CD4-positive, alpha-beta memory T cell (primary cell): ENCODE measurements at places on chromosomes 12 and 14. TPM values are rescaled to one million over a fixed set of nuclear protein-coding genes. Genes with fewer than 3 reads are reported as not detected.

DNA sequence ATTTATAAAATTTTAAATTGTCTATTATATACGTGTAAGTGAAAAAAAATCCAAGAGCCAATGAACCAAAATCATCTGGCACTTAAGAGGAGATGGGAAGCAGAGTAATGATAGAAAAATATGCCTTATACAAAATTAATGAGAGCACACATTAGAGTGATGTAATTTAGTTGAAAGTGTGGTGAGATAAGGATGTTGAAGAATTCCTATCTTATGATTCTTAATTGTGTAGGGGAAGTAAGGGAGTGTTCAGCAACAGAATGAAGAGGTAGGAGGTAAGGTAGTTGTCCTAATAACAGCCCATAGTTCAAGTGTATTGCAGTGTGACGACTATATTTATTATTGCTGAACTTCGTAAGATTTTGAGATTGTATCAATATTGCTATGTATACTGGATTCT lies 843.4 kb upstream of the FLRT2 start:
- DNase-seq = no peak

DNA sequence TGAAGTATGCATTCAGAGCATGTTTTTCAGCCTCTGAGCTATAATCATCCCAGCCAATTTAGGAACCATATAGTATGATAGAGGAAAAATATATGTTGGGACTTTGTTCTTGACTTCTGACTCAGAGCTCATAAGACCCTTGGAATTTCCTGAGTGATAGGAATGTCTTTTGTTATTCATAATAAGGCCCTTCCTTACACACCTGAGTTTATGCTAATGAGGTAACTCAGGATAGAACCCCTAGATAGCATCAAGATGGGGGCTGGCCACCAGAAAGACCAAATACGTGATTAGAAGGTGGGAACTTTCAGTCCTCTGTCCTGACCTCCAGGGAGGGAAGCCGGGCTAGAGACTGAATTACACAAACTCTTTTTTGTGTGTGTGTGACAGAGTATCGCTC lies 32.4 kb upstream of the PLEK2 start:
- DNase-seq = no peak

- DNase-seq = no peak
Observed at GRCh38 chr14:49036984-49037516, 549.1 kb downstream of the RPS29 start.

DNA sequence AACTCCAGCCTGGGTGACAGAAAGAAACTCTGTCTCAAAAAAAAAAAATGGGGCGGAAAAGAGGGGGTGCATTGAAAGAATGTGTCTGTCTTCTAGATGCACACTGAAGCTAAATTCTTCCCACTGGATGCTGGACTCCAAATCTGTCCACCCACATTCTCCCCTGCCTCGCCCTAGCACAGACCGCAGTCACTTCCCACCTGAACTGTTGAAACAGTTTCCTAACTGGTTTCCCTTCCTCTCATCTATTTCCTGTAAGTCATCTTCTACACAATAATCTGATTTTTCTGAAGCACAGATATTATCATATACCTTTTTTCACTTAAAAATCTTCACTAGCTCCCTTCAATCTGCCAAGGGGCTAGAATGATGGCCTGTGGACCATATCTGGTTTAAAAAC lies 1.5 kb upstream of the HCAR1 start:
- DNase-seq = no peak

DNA sequence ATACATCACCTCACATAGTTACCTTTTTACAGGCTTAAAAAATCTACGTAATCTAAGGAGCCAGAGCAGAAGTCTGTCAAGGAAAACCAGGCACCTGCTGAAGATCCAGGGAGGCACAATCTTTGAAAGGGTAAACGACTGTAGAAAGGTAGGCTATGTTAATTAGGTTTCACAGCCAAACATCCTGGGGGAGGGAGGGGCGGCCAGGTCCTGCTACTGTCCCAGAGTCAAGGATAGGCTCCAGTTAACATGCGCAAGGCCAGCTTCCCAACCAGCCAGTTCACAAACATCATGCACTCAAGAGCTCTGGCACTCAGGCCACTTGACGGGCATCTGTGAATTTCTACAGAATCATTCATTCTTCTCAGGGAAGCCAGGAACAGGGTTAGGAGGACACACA lies 22.9 kb downstream of the NIN start:
- no peak for DNase-seq

GRCh38 chr12:12498210-12498609 lies 64.5 kb downstream of the DUSP16 start:
- no peak for DNase-seq

GRCh38 chr14:29607169-29607568 lies 320.5 kb downstream of the PRKD1 start:
- no peak for DNase-seq

DNA sequence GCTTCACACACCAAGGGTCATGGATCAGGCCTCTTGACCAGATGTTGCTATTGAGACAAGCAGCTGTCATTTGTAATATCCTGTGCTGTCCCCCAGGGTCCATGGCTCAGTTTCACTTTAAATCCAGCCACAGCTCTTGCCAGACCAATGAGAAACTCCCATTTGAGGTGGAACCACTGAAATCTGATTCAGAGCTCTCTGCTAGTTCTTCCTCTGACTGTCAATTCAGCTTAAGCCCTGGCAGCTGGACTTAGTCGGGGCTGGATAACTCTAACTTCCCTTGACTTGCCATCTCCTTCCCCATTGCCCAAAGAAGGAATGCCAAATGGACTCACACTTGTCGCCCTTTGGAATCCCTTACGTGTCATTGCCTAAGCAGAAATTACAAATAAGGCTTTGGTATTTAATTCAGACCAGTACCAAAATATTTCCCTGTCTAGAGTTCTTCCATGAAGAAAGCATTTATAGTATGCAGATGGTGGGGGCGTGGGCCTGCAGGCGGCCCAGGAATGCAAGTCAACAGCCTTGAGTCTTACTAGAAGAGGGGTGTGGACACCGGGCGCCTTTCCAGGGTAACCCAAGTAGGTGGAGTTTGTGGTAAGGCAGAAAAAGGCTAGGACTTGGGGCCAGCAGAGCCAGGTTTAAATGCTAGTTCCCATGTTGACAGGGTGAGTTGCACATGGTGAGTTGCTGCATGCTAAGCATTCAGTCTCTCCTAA lies 96.9 kb upstream of the TMPO start:
- DNase-seq = no peak

GRCh38 chr12:91317306-91317705 lies 134.7 kb upstream of the DCN start:
- no peak for DNase-seq

DNA sequence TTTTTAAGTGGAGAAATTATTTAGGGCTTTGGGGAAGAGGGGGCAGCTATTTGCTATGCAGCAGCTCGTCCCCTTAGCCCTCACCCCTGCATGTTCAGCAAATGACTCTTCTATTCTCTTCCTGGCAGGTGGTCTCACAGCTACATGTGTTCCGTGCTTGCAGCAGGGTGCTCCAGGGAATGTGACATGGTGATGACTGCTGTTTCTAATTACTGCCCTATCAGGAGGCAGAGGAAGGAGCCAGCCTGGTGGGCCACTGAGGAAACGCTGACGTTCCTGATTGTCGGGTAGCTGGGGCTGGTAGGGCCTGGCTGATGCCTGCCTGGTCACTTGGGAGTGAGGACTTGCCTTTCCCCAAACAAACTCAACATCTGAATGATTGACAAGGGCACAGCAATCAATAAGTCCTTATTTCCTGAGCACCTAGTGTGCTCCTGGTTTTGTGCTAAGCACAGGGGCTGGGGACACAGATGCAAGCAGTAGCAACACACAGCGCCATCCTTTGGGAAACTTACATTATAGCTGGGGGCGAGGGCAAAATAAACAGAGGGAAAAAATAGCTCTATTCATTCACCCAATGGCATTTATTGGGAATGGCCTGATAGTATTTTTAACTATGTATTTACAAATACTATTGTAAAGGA lies 377.8 kb downstream of the FUT8 start:
- no peak for DNase-seq

- no peak for DNase-seq
Observed at GRCh38 chr12:124428136-124428791, 133.4 kb downstream of the RFLNA start.

DNA sequence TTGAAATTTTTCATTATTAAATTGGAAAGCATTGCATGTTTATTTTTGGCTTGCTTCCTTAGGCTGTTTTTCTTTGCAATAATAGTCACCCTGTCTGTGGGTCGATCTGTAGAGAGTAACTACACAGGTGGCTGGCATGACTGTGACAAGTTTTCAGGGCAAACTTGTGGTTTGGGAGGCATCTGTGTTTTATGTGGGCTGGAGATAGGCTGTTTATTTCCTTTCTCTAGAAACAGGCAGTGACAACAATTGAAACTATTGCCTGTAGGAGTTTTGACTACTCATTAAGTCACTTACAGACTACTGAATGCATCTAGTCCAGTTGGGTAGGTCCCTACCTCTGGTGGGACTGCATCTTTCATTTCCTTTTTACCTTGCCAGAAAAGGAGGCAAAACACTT lies 155.6 kb downstream of the DYRK2 start:
- DNase-seq = peak; percentile 52

GRCh38 chr12:9741726-9742125 lies 8.8 kb upstream of the CLECL1 start:
- peak; percentile 94 for DNase-seq

GRCh38 chr12:29581631-29582030 lies 84.1 kb upstream of the OVCH1 start:
- no peak for DNase-seq

DNA sequence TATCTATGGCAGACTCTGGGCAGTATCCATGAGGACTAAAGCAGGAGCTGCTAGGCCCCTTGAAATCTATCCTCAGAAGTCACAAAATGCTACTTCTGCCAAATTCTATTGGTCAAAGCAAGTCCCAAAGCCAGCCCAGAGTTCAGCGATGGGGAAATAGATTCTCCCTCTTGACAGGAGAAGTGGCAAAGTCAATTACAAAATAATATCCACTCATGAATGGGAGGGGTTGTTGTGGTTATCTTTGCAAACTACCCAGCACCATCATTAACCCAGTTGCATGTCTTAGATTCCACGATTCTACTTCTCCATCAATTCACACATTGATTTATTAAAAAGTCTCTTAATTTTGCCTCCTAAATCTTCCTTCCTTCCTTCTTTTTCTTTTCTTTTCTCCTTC lies 30.7 kb upstream of the STXBP6 start:
- DNase-seq = no peak

- DNase-seq = no peak
Observed at GRCh38 chr12:50555471-50555885, 50.7 kb downstream of the DIP2B start.

DNA sequence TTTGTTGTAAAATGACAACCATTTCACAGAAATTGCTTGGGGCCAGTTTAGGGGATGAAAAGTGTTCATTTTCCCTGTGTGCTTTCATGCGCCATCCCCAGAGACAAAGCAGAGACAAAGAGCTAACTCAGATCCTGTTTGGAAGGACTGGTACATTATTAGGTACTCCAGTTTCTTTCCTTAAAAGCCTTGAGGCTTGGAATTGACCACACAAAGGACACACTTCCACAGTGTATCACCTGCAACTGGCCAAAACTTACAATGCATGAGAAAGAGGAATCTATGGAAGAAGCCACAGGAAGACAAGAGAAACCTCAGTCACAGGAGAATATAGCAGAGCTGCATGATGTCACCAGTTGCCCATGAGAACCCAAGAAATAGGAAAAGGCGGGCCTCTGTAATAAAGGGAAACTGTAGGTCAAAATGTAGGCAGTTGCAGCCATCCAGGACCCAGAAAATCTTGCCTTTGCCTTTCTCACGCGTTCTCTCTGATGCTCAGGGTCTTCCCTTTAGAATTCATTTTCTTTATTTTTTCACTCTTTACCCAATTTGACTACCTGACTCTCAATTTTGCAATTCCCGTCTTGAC lies 339.0 kb downstream of the RMST start:
- DNase-seq = no peak

- no peak for DNase-seq
Observed at GRCh38 chr14:91255026-91255695, 10.7 kb upstream of the GPR68 start.

- DNase-seq = no peak
Observed at GRCh38 chr14:33452995-33453394, 497.9 kb downstream of the EGLN3 start.

GRCh38 chr12:43914923-43915468 lies 79.1 kb downstream of the TMEM117 start:
- no peak for DNase-seq

- DNase-seq = no peak
Observed at GRCh38 chr12:12036901-12037300, 33.8 kb upstream of the BCL2L14 start.

DNA sequence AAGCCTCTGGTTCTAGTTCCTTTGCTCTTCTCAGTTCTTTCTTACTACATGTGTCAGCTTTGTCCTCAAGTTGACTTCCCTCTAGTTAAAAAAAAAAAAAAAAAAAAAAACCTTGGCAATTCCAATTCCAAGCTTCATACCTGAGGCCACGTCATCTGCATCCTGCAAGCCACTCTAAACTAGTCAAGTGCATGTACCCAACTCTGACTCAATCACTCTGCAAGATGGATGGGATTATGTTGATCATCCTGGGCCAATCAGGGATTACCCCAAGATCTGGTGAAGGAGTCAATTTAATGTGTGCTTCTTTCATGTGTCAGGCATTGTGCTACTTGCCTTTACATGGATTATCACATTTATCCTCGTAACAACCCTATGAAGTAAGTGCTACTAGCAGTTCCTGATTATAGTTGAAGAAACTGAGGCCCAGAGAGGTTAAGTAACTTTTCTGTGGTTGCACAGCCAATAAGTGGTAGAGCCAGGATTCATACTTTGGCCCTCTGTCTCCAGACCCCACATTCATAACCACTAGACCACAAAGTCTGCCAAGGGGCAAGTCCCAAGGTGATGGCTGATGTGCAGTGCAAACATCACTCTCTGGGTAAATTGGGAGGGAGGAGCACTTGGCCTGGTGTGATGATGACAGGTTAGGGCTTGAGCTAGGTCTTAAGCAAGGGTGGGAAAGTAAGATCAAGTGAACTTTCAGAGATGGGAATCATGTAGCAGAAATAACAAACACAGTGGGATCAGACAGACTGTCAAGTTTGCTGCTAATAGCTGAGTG lies 17.3 kb upstream of the CCND2 start:
- no peak for DNase-seq

- DNase-seq = no peak
Observed at GRCh38 chr12:76219806-76220205, 128.4 kb downstream of the BBS10 start.

- no peak for DNase-seq
Observed at GRCh38 chr12:41108032-41108431, 80.1 kb upstream of the PDZRN4 start.

DNA sequence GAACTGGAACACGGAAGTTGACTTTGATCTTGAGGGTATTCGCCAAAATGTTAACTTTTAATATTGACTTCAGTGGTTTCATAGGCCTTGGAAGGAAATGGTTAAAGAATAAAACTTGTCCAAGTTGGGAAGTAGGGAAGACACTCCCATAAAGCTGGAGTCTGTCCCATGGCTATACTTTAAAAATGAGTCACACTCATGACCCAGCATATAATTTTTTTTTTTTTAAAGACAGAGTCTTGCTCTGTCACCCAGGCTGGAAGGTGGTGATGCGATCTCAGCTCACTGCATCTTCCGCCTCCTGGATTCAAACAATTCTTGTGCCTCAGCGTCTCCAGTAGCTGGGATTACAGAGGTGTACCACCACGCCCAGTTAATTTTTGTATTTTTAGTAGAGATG lies 19.6 kb downstream of the TMPRSS12 start:
- no peak for DNase-seq

The GUCY2C gene
- total RNA-seq = not detected

The METAP2 gene
- 52.7 TPM for total RNA-seq

The FAM186B gene
- 0.12 TPM for total RNA-seq

The CREBL2 gene
- 52.0 TPM for total RNA-seq

The ACACB gene
- 47.1 TPM for total RNA-seq

The KCNC2 gene
- not detected for total RNA-seq

The NPFF gene
- not detected for total RNA-seq

The RTN1 gene
- total RNA-seq = not detected

The C14orf180 gene
- not detected for total RNA-seq

The BDKRB2 gene
- total RNA-seq = not detected
